Stimulated activated CD8-positive, alpha-beta memory T cell treated with anti-CD3 and anti-CD28 coated beads, Interleukin-2, amount 100 ng/mL, for 1 hour (primary cell): ENCODE measurements at places on chromosomes 13 and 19.

- DNase-seq, result no peak
Observed at GRCh38 chr13:23810685-23811240, 78.4 kb downstream of the MIPEP start.

GRCh38 chr19:49579947-49580263 lies 451 bp downstream of the NOSIP start:
- DNase-seq, result no peak

- DNase-seq, result no peak
Observed at GRCh38 chr13:39892721-39893685, 237.5 kb downstream of the COG6 start.

DNA sequence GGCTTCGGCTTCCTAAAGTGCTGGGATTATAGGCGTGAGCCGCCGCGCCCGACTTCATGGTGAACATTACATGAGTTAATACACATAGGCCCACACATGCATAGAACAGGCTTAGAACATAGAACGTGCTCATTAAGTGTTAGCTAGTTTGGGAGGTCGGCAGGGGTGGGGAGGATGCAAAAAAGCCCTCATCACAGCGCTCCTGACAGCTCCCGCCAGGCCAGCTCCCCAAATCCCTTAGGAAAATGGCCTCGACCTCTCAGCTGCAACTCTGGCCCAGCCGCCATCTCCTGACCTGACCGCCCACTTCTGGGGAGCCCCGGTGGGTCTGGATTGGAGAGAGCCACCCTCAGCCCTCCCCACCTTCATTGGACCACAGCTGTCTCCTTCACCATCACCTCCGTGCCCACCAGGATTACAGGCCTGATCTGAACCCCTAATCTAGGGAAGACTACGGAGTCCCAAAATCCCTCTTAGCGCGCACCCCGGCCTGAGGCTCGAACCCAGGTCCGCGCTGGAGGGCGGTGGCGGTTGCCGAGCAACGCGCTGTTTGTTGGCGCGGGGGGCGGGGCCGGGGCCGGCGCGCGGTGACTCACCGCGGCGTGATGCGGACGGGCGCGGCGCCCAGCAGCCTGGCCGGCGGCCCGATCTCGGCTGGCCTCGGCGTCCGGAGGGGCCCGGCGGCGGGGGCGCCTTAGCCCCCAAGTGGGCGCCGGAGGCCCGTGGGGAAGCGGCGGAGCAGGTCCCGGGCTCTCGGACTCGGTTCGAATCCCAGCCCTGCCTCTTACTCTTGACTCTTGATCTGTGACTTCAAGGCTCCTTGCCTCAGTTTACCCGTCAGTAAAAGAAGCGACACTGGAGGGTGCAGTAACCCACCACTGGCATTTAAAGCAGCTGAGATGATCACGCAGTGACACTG lies 26.7 kb upstream of the NANOS3 start:
- no peak for DNase-seq

DNA sequence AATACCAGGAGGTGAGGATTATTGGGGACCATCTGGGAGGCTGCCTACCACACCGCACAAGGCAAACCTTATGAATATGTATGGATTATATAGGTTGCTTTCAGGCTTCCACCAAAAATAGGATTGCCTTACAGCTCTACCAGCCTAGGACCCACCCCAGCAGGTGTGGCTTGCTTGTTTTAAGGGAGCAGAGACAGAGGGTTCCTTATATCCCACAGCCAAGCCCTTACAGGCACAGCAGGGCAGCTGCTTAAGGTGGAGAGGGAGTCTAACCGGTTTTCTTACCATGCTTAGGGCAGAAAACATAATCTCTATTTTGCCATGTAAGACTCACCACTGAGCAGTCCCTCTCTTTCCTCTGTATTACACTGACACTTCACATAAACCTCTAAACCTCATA lies 16.1 kb upstream of the TTYH1 start:
- no peak for DNase-seq

DNA sequence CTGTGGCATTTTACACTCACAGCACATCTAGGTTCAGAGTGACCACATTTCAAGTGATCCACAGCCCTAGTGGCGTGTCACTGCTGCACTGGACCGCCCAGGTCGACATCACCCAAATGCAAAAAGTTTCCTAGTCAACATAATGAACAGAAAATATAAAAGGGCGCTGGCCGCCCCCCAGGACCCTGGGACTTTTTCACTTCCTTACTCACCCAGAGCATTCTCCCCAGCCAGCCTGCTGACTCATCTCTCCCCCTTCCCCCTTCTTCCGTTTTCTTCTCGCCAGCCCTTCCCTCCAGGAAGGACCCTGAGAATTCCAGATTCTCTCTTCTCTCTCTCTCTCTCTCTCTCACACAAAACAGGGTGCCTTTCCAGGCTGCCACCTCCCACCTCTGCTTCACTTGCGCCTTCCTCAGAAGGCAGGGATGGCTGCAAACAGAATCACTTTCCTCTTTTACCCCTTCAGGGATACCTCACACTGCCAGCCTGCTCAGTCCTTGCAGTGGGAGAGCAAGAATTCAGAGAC lies 21.0 kb upstream of the GRWD1 start:
- no peak for DNase-seq

GRCh38 chr13:85632526-85633195 lies 166.6 kb downstream of the SLITRK6 start:
- DNase-seq, result no peak

DNA sequence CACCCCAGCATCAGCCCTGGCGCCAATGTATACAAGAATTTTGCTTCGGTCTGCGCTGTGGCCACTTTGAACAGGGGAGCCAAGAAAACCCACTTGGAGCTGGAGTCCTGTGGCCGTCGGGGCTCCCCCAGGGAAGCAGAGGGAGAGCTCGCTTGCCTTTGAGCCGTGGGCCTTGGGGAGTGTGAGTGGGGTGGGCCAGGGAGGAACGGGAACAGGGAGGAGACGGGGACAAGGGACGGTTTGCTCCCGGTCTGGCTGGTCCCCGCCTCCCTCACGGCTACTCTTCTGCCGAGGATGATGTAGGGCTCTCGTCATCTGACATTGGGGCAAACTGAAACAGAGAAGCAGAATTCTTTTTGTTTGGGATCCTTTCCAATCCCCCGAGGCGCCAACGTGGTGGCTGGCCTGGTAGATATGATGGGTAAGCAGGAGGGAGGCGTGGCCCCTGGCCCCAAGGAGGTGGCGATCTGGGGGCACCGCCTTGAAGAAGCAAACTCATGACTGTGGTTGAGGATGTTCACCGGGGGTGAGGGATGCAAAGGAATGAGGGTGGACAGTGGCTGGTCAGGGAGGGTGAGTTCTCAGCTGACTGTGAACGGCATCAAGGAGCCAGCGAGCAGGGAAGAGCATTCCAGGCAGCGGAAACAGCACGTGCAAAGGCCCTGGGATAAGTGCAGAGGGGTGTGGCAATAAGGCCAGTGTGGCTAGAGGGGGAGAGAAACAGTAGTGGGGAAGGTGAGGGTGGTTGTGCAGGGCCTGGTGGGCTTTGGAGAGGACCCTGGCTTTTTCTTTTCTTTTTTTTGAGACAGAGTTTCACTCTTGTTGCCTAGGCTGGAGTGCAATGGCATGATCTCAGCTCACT lies 10.9 kb upstream of the SPC24 start:
- no peak for DNase-seq

GRCh38 chr13:45446181-45446580 lies 18.6 kb upstream of the COG3 start:
- DNase-seq, result no peak

DNA sequence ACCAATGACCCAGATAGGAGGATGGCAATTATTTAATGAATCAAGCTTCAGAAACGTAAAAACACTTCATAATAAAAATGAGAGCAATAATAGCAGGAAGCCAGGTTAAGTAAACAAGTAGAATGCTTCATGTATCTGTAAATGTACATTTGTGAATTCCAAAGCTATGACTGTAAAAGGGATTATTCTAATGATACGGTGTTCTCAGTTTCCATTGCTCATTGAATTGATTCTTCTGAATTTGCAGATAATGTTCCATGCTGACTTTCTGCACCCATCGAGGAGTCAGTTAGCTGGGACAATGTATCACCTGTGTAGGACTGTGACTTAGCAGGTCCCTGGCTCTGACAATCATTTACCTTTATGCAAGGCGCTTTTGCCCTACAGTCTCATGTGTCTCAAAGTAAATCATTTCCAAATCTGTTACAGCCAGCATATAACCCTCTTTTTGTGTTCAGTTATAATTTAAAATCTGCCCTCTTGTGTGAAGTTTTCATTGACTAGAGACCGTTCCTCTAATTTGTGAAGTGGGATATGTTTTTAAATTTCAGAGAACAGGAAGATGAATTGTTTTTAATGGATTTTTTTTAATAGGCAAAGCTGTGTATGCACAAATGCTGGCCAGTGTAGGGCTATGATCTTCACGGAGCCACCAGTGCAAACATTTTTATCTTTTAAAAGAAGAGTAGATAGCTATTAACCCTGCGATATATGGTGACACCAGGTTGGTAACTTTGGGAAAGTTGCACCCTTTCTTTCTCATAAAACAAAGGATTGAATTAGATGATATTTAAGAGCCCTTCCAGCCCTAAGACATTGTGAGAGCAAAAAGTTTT lies 267.1 kb downstream of the KLF5 start:
- no peak for DNase-seq

GRCh38 chr13:113816946-113817859 lies 46.7 kb downstream of the GAS6 start:
- peak; percentile 62 for DNase-seq

DNA sequence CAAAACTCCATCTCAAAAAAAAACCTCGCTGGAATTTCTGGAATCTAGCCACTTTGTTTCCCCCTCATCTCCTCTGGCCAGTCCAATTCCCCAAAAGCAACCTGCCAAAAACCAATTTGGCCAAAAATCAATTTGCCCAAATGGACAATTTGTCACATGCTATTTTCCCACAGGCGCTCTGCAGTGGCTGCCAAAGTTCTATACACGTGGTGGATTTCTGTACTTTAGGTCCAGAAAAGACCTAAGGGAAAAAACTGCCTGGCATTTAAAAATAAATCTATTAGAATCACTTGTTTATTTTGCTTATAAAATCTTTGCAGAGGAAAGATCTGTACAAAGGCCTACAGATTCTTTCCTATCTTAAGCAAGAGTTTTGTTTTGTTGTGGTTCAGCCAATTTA lies 79.4 kb downstream of the MAP4K1 start:
- no peak for DNase-seq
